ENCODE measurements at places on chromosomes 13 and 19.

GRCh38 chr13:103862525-103862924, 796.3 kb upstream of the SLC10A2 start:
- DNase-seq, result no peak

DNA sequence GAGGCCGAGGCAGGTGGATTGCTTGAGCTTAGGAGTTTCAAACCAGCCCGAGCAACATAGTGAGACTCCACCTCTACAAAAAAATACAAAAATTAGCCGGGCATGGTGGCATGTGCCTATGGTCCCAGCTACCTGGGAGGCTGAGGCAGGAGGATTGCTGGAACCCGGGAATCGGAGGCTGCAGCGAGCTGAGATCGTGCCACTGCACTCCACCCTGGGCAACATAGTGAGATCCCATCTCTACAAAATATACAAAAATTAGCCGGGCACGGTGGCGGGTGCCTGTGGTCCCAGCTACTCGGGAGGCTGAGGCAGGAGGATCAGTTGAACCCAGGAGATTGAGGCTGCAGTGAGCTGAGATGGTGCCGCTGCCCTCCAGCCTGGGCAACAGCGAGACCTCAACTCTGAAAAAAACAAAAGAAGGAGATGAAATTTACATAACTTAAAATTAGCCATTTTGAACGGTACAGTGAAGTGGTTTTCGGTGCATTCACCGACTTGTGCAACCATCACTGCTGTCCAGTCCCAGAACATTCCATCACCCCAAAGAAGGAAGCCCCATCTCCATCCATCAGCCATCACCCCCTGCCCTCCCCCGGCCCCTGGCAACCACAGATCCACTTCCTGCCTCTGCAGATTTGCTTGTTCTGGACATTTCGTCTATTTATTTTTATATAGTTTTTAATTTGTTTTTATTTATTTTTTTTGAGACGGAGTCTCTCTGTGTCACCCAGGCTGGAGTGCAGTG, 1.6 kb upstream of the AZU1 start:
- no peak for DNase-seq

GRCh38 chr19:43723588-43723987, 7.7 kb downstream of the IRGC start:
- no peak for DNase-seq

DNA sequence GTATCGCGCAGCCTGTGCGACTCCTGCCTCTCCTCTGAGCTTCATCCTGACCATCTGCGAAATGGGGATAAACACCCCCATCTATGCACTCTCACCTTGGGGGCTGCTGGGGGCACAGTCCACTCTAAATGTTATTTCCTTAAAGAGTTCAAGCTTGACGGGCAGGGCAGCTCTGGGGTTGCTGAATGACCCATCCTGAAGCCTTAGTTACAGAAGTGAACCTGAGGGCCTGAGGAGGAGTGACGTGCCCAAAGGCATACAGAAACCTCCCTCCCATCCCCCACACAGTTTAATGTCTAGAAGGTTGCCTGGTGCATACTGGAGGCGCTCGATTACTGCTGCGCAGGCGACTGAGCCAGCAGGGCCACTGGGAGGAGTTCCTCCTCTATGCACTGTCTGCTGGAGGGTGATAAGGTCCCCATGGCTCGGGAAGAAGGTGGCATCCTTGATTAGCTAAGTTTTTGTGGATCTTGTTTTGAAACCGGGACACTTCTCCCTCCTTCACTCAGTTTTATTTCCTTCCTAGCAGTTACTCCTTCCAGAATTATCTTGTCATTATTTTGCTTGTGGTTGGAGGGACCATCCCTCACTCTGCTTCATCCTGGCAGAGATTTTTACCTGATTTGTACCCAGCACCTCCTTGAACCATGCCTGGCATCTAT, 572 bp upstream of the FKBP8 start:
- DNase-seq, result peak; percentile 55

DNA sequence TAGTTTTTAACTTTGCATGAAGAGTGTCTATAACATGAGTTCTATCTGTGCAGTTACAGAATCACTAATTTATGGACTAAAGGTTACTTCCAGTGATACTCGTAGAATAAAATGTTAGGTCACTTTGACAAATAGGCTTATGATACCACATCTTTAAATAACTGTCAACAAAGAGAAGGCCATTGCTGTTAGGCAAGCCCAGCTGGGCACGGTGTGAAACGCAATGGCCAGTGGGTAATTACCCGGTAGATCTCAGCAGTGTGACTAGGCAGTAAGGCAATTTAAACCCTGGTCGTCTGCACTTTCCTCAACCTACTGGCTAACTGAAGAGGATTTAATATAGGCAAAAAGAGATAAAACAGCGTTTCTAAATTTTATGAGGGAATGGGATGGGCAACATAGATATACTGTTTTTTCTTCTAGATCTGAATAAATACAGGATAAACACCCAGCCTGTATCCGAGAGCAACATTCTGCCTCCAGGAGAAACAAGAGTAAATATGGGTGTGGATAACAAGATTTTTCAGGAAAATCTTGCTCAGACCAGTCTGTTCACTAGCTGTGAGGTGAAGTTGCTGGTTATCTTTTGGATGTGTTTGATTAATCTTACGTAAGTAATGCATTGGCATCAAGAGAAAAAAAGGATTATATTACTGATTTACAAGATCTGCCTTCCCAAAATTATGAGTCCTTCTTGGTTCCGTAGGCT, 631.3 kb downstream of the EFNB2 start:
- DNase-seq, result no peak

- DNase-seq, result no peak
These were observed 6.8 kb upstream of the ZNF324 start for GRCh38 chr19:58460039-58460438.

DNA sequence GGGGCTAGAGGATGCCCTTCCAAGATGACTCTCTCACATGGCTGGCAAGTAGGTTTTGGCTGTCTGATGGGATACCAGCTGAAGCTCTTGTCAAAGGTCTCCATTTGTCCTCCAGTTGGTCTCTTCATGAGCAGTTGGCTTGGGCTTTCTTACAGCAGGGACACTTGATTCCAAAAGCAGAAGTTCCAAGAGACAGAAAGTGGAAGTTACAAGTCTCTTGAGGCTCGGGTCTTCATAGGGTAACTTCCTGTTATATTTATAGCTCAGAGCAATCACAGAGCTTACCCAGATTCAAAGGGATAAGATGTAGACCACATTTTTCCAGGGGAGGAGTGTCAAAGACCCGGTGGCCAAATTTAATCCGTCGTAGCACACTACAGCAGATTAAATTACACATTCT, 440.0 kb downstream of the RFC3 start:
- no peak for DNase-seq

- DNase-seq, result no peak
These were observed 581 bp downstream of the RPL18 start for GRCh38 chr19:48618278-48618915.

- DNase-seq, result no peak
These were observed 11.4 kb downstream of the LPAR6 start for GRCh38 chr13:48401480-48401879.

GRCh38 chr19:30498707-30499106, 126.5 kb downstream of the ZNF536 start:
- DNase-seq, result no peak

DNA sequence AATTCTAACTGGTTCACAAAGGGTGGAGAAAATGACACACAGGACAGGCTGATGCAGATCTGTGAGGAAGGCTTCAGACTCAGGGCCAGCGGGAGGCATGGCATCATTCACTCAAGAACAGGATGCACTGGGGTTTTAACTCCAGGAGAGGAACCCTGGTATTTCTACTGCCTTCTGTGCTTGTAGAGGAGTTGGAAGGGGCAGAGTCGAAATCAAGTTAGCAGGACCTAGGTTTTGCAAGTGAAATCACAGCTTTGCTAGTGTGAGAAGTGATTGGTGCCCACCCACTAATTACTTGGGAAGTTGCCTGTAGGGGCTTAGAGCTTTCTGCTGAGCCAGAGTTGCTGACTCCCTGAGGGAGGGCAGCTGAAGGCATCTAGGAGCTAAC, 92.7 kb downstream of the AKAP11 start:
- peak; percentile 59 for DNase-seq

GRCh38 chr19:40286971-40287421, 1.9 kb upstream of the AKT2 start:
- DNase-seq, result no peak

DNA sequence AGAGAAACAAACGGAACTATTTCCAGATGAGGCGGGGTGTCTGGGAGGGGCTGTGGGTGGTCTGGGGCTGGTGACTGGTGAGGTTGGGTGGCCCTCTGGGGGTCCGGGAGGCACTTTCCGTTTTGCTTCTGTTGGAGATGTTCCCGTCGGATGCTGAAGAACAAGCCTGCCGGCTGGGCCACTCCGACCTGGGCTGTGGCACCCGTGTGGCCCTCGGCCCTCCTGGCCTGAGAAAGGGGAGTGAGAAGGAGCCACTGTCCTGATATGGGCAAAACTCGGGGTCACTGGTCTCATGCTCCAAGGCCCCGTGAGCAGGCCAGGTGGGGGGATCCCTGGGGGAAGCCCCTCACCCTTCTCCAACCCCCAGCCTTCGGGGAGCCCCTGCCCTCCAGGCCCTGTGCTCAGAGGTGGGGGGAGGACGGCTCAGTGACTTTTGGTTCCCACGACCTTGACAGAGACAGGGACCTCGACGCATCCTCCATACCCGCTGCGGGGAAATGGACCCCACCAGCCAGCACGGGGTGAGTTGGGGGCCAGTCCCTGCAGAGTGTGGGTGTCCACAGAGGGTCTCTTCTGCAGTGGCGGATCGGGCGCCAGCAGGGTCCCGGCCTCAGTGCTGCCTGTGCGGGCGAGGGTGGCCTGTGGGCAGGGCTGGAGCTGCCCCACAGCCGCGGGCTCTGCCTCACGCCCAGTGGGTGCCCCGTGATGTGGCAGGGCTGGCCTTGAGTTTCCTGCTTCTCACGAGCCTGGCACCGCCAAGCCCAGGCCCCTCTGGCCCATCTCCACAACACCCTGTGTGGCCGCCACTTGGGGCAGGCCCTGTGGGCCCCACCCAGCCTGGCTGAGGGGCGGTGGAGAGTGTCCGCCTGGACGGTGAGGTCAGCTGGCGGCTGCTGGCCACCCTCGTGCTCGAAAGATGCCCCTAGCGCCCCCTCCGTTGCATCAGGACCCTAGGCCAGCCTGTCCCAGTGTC, 4.4 kb upstream of the TBXA2R start:
- DNase-seq, result no peak

GRCh38 chr13:32023096-32023495, 8.5 kb upstream of the FRY start:
- no peak for DNase-seq

DNA sequence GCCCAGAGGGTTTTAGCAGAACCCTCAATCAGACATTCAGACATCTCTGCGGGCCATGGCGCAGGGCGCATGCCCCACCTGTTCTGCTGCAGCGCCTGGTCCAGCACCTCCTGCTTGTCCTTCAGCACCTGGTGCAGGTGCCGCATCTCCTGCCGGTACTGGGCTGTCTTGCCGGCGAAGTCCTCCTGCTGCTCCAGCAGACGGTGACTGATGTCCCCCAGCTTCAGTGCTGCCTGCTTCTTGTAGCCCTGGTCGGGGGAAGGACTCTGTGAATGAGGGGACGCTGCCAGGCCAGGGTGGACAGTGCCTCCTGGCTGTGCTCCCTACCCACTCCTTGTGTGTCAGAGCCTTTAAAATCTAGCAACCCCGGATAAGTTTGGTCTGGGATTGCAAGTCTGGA, 12.2 kb upstream of the SLC7A9 start:
- DNase-seq, result no peak

DNA sequence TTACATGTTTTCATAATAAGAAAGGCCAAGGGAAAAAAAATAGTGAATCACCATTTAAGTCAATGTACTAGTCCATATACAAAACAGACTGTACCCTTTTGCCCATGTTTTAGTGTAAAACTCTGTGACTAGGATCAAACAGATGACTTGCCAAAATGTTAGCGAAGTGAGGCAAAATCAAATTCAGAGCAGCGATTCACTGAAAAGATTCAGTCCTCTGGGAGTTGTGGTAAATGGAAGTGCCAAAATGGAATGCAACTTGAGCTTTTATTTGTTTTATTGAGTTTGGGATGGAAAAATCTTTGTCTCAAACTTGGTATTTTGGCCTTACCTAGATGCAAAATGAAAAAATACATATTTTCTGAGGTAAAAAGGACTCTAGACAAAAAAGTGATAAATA, 9.1 kb downstream of the CDADC1 start:
- peak; percentile 15 for DNase-seq

DNA sequence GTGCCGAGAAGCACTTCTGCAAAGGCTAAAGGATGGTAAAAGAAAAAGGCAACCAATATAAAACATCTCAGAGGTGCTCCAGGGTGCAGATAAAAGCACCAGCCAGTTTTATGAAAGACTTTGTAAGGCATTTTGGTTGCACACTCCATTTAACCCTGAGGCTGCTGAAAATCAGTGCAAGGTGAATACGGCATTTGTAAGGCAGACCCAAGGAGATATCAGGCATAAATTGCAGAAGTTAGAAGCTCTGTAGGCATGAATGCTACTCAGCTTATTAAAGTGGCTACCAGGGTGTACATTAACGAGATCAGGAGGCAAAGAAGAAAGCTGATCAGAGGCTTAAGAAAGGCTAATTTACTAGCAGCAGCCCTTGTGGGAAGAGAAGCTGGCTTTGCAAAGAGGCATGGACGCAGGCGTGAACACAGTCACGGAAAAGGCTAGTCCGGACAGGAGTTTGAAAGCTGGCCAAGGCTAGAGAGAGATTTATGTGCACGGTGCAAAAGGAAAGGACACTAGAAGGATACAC, 99.6 kb downstream of the ZNF429 start:
- peak; percentile 3 for DNase-seq

DNA sequence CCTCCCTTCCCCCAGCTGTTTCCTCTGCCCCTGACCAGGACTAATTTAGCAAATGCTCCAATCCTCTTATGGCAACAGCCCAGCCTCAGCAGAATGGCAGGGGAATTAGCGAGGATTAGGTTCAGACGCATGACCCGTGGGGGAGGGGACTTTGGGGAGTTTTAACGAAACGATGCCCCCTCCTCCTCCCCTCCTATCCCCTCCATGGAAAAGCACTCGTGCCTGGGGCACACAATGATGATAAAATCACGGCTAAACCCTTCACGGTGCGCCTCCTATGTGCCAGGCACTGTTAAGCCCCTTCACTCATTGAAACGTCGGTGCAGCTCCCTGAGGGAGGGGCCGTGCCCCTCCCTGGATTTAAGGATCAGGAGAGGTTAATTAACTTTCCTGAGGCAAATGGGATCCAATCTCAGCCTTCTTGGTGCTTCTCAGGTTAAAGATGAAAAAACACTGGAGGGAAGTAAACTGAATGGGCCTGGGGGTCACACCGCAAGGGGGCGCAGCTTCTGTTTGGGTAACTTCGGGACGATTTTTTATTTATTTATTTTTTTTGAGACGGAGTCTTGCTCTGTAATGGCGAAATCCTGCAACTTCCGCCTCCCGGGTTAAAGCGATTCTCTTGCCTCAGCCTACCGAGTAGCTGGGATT, 10.1 kb upstream of the TPRX2 start:
- no peak for DNase-seq
